A549 treated with CpdA at 1 μM for 4 hours (cell line): ENCODE measurements at places on chromosomes 16 and 17. TPM values are rescaled to one million over a fixed set of nuclear protein-coding genes. Genes with fewer than 3 reads are reported as not detected.

Gene ASIC2
- total RNA-seq: 2.1 to 3.1 TPM (median 2.4 TPM) in 5 replicates

Gene C17orf113
- total RNA-seq: 0.40 to 0.81 TPM (median 0.62 TPM) in 5 replicates

Gene DPEP2
- total RNA-seq: not detected in 5 replicates

Gene KIF19
- total RNA-seq: 0.01 to 0.05 TPM in 2 of 5 replicates, not detected in the others

Gene ZG16B
- total RNA-seq: 0.55 to 1.0 TPM (median 0.87 TPM) in 5 replicates

Gene CCL1
- total RNA-seq: not detected in 5 replicates

Gene DHRS7C
- not detected in 5 replicates for total RNA-seq

Gene RNF222
- total RNA-seq: not detected in 5 replicates

Gene DNAH2
- total RNA-seq: 0.01 to 0.03 TPM in 2 of 5 replicates, not detected in the others

Gene KCNAB3
- 1.8 to 3.0 TPM (median 2.5 TPM) in 5 replicates for total RNA-seq

Gene ZACN
- total RNA-seq: 0.40 to 0.76 TPM (median 0.59 TPM) in 5 replicates

Gene KRTAP4-4
- total RNA-seq: not detected in 5 replicates

Gene RAB26
- total RNA-seq: 1.8 to 4.3 TPM (median 4.1 TPM) in 5 replicates

Gene GALK1
- total RNA-seq: 45.6 to 76.1 TPM (median 66.2 TPM) in 5 replicates

Gene TMC6
- 8.5 to 11.4 TPM (median 10.5 TPM) in 5 replicates for total RNA-seq

Gene BEAN1
- total RNA-seq: 2.4 to 3.8 TPM (median 2.8 TPM) in 5 replicates

Gene NPIPA8
- 0.99 to 1.4 TPM (median 1.2 TPM) in 5 replicates for total RNA-seq
